NAMALWA (cell line): ENCODE measurements at places on chromosomes 3 and 15.

GRCh38 chr3:6770397-6770690, 90.6 kb upstream of the GRM7 start:
- DNase-seq: no peak

- DNase-seq: no peak
These were observed 303.4 kb downstream of the ZNF385D start for GRCh38 chr3:21447476-21448151.

DNA sequence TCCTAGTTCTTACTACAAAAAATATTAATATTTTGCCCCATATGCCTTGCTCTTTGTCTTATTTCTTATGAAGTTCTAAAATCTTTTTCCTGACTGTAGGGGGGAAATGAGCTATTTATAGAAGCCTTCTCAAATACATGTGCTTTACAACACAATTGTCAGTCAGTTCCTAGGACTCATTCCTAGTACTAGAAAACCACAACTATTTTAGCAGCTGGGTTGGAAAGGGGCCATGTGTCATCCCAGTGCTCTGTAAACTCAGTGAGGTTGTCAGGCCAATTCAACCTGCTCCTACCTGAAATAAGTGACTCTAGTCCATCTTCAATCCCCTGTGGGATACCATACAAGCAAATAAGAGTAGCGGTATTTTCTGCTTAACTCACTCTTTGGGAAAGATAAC, 153.8 kb downstream of the ULK4 start:
- DNase-seq: no peak

- DNase-seq: peak; percentile 73
These were observed 18.2 kb downstream of the CMTM6 start for GRCh38 chr3:32484436-32484835.

- no peak for DNase-seq
These were observed 48.1 kb downstream of the AMOTL2 start for GRCh38 chr3:134326126-134326525.

GRCh38 chr3:23288286-23288685, 85.2 kb downstream of the UBE2E2 start:
- DNase-seq: no peak

DNA sequence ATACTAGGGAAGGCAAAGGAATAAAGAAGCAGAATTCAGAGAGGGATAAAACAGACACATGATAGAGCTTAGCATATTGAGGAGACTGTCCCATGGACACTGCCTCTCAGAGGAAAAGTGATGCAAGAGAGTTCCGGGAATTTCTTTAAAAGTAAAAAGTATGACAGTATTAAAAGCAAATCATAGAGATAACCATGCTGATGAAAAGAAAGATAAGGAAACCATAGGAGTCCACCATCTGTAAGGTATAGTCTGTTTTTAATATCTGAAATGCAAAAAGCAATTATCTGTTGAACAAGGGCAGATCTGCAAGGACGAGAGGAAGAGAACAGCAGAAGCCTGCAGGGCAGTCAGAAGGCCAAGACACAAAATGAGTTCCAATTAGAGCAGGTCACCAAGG, 495.9 kb upstream of the GOLIM4 start:
- no peak for DNase-seq

DNA sequence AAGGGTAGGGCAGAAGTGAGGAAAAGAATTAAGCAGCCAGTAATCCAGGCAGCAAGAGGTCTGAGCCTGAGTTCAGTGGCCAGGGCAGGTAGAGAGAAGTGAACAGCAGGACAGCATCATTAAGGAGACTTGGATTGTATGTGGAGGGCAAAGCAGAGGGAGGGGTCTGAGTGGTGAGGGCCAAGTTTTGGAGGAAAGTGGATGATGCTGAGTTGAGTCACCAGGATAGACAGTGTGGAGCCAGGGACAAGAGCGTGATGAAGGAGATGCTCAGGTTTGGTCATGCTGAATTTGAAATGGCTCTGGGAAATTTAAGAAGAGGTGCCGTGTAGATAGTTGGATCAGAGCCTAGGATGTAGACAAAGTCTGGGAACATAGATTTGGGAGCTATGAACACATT, 93.1 kb downstream of the ARHGEF26 start:
- no peak for DNase-seq

DNA sequence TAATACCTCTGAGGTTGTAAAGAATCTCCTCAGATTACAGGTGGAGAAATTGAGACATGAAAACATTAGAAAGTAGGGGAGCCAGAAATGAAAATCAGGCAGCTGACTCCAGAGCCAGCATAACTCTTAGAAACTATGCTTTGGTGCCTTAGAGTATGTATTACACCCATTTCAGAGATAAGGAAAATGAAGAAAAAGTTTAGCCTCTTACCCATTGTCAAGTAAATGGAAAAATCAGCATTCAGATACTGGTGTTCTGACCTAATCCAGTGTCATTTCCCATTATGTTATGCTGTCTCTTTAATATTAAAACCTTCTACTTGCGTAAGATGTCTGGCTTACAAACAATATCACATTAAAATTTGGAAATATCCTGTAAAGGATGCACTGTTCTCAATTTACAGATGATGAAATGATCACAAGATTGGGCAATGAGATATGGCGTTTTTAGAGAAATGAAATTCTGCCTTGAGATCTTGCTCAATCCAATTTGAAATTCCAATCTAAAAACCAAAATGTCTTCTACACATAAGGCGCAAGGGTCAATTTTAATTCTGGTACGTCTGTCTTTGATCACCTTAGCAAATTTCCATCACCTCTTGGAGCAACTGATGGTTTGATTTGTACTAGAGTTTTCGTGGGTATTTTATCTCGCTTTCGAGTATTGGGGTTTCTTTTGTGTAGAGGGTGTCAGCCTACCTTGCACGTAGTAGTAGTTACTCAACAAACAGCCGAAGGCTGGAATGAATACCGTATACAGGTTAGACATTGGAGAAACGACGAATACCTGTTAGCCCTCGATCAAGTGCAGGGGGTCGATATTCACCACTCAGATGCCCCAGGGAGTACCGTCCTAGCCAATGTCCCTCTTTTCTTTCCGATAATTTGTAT, 902 bp upstream of the ZCWPW2 start:
- DNase-seq: peak; percentile 11

- DNase-seq: no peak
These were observed 169.0 kb downstream of the GHSR start for GRCh38 chr3:172279191-172279640.

GRCh38 chr15:67303490-67304363, 49.1 kb downstream of the IQCH start:
- peak; percentile 50 for DNase-seq

DNA sequence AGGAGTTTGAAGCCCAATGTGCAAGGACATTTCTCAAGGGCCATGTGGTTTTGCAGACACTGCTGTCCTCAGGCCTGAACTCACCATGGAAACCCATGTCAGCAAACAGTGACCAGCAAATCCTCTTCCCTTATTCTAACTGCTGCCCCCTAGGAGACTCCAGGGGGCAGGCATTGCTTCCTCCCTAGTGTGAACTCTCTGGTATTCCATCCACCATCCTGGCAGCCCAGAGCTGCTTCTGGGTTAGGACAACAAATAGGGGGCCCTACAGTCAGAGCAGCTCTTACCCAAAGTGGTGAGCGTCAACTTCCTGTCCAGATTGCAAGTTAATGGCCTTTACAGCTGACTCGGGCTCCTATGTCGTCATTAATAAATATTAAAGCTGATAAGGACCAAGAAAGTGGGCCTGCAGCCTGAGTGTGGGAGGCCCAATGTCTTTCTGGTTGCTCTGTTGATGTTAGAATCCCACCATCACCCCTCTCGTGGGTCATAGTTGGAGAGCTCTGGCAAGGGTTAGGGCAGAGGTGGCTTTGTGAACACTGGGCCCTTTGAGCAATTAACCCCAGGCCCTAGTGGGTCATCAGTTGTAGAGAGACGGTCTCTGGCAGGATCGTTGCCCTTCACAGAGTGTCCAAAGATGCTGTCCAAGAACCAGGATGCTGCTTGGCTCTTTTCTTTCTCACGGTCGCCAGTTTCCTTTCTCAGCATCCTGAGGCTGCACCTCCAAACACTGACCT, 41.5 kb downstream of the TGM4 start:
- DNase-seq: no peak

DNA sequence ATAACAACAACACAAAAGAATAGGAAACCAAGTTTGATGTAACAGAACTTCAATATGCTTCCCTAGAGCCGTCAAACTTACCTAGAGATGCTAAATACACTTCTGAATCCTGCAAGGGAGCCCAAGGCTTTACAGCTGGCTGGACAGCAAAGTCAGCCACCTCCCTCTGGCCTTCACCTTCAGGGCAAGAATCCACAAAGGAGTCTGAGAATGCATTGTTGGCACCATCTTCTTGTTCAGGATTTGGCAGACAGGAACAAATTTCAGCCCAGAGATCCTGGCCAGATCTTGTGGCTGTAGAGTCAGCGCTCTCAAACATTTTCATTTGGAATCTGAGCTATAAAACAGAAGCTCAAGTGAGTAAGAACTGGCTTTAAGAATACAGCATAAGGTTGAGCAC, 2.2 kb downstream of the CCDC32 start:
- DNase-seq: no peak

DNA sequence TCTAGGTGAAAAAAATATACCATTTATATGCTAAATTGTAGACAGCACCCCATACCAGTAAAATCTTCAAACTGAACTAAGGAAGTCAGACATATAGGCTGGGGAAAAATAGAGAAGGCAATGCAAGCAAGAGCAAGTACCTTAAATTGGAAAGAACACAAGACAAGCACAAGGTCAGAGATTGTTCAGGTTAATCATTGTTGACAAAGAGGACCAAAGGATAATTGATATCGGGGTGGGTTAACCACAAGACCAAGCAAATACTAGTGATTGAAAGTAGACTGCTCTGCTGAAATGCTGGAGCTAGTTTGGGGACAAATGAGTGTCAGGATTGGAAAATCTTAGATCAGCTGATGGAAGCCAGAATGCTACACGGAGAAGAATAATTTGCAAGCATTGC, 499.8 kb downstream of the ROBO2 start:
- DNase-seq: no peak

DNA sequence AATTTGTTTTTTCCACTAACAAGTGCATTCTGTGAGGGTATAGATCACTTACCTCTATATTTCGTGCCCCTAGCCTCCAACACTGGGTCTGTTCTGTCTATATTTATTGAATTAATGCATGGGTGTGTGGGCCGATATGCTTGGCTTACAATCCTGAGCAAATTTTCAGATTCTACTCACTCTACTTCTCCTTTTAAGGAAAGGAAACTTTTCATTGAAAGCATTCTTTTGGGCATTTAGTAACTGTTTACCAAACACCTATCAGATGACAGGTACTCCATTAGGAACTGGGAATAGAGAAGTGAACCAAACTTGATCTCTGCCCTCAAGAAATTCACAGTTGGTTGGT, 60.5 kb downstream of the TLE3 start:
- peak; percentile 40 for DNase-seq

GRCh38 chr15:60444289-60444912, 34.5 kb downstream of the ICE2 start:
- no peak for DNase-seq

- peak; percentile 72 for DNase-seq
These were observed 24.9 kb downstream of the TMEM207 start for GRCh38 chr3:190424478-190425439.

GRCh38 chr3:145906755-145907154, 254.2 kb downstream of the PLOD2 start:
- no peak for DNase-seq

DNA sequence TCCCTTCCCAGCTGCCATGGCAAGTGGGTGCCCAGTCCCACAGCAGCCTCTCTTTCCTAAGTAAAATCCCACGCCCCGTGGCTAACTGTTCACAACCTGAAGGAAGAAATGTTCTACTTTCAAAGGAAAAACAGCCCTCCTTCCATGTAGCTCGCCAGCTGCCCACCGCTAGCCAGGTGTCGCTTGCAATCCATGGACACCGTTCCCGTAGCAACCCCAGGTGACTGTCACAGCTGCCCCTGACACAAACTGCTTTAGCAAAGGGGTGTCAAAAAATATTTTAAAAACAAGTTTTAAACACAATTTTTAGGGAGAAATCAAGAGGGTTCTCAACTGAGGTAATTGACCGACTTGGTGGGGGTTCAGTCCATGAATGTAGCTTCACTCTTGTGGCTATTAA, 21.0 kb upstream of the CGNL1 start:
- no peak for DNase-seq

GRCh38 chr15:70726753-70727152, 36.6 kb downstream of the UACA start:
- no peak for DNase-seq

DNA sequence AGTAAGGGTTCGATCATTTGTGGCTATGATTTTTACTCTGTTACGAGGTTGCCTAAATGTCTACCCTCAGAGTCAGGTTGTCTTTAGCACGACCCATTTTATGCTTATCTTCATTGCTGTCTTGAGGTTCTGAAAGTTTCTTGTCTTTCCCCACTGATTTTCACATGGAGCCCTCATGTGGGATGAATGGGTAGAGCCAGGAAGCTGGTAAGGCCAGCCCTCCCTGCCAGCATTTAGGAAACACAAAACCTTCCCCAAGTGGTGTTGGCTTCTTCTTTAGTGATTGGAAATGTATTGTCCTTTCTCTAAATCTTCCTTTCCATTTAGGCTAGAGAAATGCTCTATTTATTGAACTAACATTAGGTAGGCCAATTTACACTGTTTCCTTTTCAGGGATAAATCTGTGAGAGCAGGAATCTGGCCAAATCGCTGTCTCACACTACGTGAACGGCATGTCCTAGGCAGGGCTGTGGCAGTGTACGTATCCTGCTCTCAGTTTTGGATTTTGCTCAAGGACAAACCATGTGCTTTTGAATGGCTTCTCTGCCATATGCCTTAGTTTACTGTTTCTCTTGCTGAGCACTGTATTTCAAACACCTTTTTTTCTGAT, 43.7 kb downstream of the MYZAP start:
- no peak for DNase-seq

DNA sequence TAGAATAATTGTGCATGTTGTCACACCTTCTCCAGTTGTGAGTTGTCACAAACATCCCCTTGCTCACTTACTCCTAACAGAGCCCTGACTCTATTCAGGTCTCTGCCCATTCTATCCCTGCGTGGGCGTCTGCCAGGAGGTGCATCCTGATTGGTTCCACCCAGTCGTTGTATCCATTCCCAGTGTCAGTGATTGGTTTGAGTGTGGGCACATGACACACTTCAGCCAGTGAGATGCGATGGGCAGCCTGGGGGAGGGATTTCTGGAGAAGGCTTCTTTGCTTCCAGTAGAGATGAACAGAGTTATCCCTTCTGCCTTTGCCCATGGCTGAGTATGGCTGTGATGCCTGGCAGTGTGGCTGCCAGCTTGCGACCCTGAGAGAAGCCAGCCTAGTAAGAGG, 18.7 kb downstream of the PXYLP1 start:
- no peak for DNase-seq

- no peak for DNase-seq
These were observed 69.3 kb downstream of the LRRC28 start for GRCh38 chr15:99320374-99321215.
